Activated CD8-positive, alpha-beta memory T cell treated with anti-CD3 and anti-CD28 coated beads for 24 hours (primary cell): ENCODE measurements at places on chromosomes 16 and 17.

DNA sequence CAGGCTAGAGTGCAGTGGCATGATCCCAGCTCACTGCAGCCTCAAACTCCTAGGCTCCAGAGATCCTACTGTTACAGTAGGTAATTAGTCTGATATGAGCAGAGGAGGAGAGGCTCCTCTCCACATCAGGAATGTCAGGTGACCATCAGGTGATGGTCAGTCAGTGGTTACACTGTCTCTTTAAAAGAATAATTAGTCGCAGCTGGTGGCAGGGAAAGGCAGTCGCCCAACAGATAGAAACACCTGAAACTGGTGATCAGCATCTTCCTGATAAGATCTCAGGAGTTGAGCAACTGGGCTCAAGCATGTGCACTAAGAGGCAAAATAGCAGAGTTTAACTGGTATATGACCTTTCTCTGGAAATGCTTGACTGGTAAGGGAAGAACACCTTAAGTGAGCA is 21.5 kb upstream of the ABCA5 start:
- no peak for DNase-seq

DNA sequence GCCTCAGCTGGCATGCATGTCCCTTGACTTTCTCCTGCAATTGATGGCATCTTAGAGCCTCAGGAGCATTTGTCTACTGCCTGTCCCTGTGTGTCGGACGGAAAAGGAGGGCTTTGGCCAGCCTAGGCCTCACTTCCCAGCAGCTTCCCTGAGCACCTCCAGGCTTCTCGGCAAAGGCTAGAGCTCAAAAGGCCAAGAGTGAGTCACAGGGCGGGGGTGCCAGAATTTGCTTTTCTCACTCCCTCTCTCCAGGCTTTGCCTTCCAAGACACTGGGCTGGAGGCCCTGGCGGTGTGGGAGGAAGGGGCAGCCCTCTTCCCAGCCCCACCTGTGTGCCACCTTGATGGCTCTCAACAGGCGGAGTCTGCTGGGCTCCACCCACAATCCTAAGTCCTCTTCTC is 107.3 kb upstream of the MAF start:
- no peak for DNase-seq

DNA sequence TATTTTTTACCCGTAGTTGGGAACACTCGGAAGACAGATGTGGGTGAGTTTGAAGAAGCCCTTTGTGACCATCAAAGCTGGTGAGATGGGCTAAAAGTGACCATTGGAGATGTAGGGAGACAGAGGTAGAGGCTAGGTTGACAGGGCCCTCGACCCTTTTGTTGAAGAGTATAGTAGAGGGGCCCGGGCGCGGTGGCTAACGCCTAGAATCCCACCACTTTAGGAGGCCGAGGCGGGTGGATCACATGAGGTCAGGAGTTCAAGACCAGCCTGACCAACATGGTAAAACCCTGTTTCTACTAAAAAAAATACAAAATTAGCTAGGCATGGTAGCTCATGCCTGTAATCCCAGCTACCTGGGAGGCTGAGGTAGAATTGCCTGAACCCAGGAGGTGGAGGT is 16.2 kb upstream of the NFATC3 start:
- no peak for DNase-seq

- DNase-seq: no peak
These were observed 25.8 kb downstream of the ABR start for GRCh38 chr17:1153795-1154546.

- DNase-seq: no peak
These were observed 87.0 kb downstream of the BMERB1 start for GRCh38 chr16:15521390-15521757.

DNA sequence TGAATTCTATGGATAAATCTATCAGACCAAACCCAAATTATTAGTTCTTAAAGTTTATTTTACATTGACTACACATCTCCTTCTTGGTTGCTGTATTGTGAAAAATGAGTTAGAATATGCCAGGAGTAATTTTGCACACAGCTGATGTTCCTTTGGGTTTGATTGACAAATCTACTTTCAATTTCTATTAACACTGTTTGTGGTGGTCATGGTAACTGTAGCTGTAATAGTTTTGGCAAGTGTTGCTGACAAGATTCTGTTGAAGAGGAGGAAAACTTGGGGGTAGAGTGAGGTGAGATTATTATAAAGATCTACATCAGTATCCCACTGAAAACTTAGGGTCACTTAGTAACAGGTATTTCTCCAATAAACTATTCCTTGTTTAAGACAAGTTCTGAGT is 30.3 kb downstream of the MRTFB start:
- no peak for DNase-seq

DNA sequence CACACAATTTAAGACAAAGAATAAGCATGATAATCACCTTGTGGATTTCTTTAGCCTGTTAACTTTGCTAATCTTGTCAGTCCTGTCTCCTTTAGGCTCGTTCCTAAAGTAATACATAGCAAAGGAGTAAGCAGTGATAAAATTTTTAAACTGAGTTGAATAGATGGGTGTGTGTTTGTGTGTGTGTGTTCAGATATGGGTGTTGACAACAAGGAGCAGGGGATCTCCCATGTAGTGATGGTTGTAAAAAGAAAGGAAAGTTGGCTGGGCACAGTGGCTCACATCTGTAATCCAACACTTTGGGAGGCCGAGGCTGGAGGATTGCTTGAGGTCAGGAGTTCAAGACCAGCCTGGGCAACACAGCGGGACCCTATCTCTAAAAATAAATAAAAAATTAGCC is 44.6 kb upstream of the KCNJ2 start:
- DNase-seq: no peak

DNA sequence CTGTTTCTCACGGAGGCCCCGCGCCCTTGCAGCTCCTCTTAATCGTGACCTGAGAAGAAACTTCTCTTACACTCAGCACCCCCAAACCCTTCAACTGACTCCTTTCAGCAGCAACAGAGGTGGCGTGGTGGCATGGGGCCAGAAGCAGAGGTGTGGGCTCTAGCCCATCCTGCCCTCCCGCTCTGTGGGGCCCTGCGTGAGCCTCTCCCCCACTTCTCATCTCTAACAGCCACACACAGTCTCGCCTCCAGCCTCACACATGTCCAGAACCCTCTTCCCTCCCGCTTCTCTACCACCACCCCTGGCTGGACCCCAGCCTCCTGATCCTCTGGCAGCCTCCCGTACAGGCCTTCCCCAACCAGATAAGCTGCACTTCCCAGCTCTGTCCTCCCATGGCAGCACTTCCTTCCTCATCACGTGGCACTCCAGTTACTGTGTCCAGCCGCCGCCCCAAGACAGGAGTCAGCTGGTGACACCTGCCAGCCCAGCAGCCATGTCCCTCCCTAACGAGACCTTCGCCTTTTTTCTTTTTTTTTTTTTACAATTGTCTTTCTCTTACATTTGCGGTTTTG is 30.5 kb downstream of the NSMCE1 start:
- no peak for DNase-seq

DNA sequence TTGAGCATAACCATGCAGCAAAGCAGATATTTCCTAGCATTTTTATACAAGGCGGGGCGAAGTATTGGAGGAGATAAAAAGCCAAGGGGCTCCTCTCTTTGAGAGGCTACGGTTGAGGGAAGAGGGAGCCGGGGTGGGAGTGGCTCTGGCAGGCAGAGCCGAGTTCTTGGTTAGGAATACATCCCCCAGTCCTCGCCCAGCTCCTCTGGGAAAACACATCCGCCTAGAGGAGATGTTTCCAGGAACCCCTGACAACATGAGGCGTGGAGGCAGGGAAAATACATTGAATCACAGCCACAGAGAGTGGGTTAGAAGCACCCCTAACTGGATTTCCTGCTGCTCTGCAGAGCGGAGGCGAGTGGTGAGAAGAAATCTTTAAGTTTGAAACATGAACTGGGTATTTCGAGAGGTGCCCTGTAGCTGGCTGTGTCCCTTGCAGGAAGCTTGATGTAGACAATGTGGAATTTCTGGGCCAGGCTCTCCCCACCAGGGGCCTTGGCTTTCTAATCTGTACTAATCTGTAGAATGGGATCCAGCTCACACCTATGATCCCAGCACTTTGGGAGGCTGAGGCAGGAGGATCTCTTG is 27.3 kb downstream of the TTYH2 start:
- no peak for DNase-seq

GRCh38 chr17:1031711-1032110 is 34.8 kb downstream of the TIMM22 start:
- DNase-seq: no peak

DNA sequence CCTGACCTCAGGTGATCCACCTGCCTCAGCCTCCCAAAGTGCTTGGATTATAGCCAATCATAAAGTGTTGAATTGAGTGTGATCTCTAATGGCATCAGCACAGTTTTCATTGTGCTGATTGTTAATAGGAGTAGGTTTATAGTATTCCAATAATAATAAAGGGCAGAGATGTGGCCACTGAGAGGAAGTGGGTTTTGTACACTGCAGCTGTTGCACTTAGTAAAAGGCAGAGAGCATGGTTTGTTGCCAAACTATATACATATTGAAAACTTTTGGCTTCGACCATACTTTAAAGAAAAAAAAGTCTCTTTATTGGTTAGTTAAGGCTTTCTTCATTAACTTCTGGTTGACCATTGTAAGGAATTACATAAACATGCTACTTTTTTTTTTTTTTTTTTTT is 185.9 kb downstream of the CDK5R1 start:
- no peak for DNase-seq

DNA sequence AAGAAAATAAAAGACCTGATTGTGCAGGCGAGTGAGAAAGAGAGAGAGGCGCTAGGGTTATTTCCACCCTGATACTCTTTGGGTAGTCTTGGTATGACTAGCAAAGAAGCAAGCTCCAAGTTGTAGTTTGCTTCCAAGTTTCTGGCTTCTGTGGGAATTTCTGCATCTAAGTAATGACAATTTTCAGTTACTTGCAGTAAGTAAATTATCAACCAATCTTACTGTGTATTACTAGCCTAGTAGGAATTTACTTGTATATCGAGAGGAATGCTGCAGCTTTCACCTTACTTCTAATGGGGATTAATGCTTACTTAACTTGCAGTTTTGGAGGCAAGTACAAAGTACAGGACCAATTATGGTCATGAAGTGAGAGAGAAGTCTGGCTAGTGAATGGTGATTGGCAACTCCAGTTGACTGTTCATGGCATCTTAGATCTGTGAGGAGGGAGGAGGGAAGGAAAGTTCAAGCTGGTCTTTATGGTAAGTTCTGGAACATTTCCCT is 31.9 kb downstream of the TENT4B start:
- no peak for DNase-seq

DNA sequence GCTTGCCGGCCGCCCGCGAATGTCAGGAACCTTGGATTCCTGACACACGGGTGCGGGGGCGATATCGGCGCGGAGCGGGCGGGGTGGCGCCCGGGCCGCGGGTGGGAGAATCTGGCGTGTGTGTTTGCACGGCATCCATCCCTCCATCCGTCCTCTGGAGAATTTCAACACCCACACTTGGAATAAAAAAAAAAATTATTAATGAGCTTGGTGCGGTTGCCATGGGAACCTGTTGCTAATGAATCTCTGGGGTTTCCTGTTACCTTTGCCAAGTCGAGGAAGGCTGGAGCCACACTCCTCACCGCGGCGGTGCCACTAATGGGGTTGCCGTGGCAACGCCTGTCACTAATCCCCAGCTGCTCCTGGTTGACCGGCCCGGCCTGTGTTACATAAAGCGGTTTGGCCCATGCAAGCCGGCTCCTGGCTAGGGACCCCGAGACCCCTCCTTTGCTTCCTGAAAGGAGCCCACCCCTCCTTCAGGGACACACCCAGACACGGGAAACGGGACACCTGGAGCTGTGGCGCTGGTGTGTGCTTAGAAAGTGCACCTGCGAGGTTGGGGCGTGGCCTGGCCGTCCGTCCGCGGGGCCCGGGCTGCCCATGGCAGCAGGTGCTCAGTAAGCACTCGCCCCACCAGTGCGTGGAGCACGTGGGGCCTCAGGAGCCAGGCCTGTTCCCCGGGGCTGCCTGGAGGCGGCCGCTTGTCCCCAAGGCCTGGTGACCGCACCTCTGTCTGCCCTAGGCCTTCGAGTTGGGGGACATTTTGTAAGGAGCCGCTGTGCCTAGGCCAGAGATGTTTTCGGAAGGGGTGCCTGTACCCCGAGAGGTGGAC is 14.6 kb downstream of the CACNA1H start:
- DNase-seq: no peak

DNA sequence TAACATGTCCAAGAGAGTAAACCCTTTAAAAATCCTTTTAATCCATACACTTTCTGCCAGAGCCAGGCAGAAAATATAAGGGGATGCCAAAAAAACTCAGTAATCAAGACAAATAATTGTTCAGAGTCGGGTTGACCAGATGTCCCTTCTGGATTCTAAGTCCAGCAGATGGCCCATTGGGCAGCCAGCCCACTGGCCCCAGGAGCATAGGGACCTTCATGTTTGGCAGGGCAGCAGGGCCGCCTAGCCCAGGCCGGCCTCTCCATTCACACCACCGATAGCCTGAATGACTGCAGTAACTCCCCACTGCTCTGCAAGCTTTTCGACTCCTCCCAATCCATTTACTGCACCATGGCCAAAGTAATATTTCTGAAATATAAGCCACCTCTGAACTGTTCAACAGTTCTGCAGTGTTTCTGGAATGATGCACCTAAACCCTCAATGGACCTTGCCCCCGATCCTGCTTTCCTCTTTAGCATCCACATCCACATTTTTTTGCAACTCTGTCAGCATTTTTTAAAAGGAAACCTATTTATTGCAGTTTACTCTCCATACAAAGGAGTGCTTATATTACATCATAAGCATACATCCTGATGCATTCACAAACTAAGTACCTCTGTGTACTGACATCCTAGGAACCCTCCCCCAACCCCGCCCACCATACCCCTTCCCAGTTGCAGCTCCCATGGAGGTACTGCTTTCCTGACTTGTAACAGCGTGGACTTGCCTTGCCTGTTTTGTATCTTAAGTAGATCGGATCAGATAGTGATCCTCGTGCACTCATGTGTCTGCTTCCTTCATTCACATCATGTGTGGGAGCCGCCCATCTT is 46.4 kb downstream of the LDHD start:
- DNase-seq: no peak

DNA sequence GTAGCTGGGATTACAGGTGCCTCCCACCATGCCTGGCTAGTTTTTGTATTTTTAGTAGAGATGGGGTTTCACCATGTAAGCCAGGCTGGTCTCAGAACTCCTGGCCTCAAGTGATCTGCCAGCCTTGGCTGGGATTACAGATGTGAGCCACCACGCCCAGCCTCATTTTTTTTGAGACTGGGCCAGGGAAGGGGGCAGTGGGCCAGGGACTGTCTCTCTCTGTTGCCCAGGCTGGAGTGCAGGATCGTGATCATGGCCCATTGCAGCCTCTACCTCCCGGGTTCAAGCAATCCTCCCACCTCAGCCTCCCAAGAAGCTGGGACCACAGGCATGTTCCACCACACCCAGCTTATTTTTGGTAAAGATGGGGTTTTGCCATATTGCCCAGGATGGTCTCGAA is 16.0 kb downstream of the RSL1D1 start:
- DNase-seq: no peak
